ENCODE measurements at places on chromosomes 5 and 9.
A peak's percentile ranks its signal among the peaks of the same experiment; 100 is the strongest.

DNA sequence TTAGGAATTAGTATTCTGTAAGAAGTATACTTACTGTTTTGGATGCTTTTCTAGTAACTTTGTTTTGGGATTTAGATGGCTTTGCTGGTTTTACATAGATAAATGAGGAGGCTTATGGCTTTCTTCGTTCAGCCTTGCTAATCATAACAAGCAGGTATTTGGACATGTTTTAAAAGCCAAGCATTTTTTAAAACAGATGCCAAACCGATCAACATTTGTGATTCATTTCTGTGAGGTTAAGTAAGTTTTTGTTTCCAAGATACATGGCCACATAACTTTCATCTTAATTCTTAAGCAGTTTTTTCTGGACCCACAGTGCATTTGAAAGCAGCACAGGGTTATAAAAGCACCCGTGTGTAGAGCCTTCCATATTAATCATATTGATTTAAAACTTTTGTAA, 21.7 kb downstream of the TARS1 start:
- DNase-seq, result no peak

GRCh38 chr9:134165357-134166315, 1.3 kb upstream of the RNU6ATAC start:
- DNase-seq, result peak; percentile 51

DNA sequence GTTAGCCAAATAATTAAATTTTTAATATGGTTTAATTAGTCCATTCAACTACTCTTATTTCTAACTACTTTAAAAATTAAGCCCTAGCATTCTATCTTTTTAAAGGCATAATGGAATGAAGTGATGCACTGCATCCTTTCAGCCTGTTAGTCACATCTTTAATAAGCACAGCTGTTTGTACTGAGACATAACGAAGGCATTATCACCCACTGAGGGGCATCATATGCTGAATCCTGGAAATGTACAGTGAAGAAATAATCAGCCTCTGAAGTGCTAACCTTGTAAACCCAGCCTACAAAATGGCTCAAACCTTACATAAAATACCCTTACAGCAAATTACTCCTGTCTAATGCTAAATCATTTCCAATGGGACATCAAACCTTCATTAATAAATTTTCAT, 33.1 kb downstream of the EPB41L4A start:
- no peak for DNase-seq

GRCh38 chr5:32320576-32320975, 7.8 kb upstream of the MTMR12 start:
- no peak for DNase-seq

GRCh38 chr5:154242442-154242841, 51.9 kb downstream of the GALNT10 start:
- DNase-seq, result no peak

DNA sequence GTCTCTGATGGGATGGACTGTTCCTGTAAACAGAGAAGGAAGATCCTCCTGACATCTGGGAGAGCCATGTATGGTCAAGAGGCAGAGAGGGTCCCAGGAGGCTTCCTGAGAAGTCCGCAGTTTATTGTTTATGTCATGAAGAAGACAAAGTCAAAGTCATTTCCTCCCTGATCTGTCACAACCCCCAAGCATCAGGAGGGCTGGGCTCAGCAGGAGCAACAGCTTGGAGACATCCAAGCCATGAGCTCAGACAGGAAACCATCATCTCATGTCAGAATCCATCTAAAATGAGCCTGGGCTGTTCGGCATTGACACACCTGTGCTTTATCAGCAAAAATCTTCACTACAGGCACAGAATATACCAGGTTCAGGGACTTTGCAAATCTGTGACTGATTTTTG, 325.0 kb upstream of the MSX2 start:
- no peak for DNase-seq

- no peak for DNase-seq
Measured at GRCh38 chr5:142540922-142541422, 144.9 kb downstream of the FGF1 start.

DNA sequence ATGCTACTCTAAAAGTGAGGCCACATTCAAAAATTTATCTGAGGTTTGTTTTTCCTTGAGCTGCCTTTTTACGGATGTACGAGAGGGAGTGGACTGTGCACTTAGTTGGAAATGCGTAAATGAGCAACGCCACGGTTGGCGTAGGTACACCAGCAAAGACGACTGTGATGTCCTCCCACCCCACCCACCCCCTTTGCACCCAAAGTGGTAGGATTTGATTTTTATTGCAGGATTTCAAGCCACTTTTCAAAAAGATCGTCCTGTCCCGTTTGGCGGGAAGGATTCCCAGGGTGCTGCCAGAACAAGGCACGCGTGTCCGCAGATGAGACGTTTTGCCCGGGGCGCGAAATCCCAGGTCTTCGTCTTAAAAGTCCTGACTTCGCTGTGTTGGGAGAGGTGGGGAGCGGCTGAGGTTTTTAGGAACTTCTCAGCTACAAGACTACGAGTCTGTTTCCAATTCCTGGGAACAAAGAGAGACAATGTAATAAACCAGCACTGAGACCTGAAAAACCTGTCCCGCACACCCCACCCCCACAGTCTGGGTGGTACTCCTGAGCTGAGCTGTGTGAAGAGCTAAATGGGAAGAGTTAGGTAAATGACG, 1.0 kb upstream of the TLE1 start:
- DNase-seq, result no peak

DNA sequence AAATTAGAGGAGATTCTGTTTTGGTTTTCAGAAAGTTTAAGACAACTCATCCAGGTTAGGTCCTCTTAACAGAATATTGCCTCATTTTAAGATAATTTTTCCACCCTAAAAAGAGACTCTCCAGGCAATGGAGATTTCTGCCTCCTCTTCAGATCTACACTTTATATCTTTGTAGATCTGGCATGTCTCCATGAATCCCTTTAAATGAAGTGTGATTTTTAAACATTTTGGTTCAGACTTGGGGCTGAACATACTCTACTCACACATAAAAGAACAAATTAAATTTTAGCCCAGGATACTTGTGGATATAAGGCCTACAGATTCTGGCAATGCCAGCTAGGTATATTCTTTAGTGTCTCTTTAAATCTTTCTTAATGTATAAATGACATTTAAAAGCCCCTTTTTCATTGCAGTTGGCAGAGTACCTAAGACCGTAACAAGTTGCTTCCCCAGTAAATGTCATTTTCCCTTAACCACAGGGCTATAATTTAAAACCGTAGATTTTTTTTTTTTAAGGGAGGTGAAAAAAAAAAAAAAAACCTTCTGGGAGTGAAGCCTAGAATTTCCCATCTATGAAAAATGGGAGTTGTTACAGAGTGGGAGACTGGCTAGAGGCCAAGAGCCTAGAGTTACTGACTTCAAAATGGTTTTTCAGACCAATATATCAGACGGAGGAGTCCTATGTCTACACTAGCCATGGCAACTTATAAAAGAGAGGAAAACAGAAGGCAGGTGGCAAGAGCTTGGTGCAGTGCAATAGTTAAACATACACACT, 207.8 kb upstream of the TARS1 start:
- no peak for DNase-seq

DNA sequence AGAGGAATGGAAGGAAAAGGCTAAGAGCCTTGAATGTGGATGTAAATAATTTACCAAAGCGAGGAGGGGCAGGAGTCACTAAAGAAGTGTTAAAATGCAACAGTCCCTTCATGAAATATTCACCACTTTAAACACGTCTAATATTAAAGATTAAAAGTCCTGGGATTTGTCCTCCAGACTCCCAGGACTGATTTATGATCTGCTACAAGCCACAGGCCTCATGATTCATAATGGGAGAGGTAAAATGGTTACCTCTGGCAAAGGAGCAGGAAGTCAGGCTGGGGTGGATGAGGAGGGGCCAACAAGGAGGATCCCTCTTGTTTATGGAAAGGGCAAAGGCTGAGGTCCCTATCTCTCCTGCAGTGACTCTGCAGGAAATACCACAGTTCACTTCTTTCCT, 292.4 kb downstream of the TRIM32 start:
- no peak for DNase-seq

DNA sequence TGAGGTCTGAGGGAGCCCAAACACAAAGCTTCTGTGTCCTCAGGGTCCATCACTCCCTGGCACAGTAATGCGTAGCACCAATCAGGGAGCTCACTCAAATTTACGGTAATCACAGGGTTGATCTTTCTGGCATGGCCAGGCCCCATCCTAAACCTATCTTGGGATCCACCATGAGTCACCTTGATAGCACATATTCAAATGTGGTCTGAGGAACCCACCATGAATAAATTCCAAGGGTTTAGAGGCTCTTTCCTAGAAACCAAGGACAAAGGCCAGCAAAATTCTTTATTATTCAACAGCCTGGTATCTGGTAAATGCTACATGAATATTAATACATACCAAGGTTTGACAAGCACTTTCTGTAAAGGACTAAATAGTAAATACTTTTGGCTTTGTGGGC, 254.5 kb downstream of the TLR4 start:
- DNase-seq, result no peak

DNA sequence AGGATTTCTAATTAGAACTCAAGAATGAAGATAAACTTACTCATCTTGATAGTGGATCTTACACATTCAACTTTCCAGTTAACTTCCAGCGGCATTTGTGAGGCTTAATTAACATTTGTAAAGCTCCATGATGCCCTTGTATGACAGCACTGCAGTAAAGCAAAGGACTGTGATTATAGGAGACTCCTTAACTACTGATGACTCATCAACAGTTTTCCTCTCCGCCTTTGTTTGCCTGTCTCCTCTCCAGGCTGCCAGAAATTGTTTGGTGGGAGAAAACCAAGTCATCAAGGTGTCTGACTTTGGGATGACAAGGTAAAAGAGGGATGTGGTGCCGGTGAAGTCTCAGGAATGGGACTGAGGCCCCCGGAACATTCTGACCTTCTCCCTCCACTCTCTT, 20.4 kb upstream of the CYFIP2 start:
- DNase-seq, result no peak

All from CD4-positive, alpha-beta T cell treated with Interleukin-17A for 4 hours (primary cell).